ENCODE measurements at places on chromosomes 6 and 20. TPM values are rescaled to one million over a fixed set of nuclear protein-coding genes. Genes with fewer than 3 reads are reported as not detected.

The TGM3 gene
- total RNA-seq, result not detected

The TP53INP2 gene
- 2.4 TPM for total RNA-seq

The COL21A1 gene
- 0.28 TPM for total RNA-seq

The TCP11 gene
- total RNA-seq, result 0.31 TPM

Data from H7 (cell line).